Natural killer cell treated with Interleukin-12 subunit alpha and Interleukin-12 subunit beta and Interleukin-15 and Interleukin-18, amount 100 ng/mL, for 72 hours (primary cell): ENCODE measurements at places on chromosomes 3 and 15.

- DNase-seq, result no peak
These were observed 11.3 kb upstream of the TRANK1 start for GRCh38 chr3:36956155-36956554.

GRCh38 chr3:149634573-149634972 lies 23.3 kb downstream of the WWTR1 start:
- DNase-seq, result no peak

DNA sequence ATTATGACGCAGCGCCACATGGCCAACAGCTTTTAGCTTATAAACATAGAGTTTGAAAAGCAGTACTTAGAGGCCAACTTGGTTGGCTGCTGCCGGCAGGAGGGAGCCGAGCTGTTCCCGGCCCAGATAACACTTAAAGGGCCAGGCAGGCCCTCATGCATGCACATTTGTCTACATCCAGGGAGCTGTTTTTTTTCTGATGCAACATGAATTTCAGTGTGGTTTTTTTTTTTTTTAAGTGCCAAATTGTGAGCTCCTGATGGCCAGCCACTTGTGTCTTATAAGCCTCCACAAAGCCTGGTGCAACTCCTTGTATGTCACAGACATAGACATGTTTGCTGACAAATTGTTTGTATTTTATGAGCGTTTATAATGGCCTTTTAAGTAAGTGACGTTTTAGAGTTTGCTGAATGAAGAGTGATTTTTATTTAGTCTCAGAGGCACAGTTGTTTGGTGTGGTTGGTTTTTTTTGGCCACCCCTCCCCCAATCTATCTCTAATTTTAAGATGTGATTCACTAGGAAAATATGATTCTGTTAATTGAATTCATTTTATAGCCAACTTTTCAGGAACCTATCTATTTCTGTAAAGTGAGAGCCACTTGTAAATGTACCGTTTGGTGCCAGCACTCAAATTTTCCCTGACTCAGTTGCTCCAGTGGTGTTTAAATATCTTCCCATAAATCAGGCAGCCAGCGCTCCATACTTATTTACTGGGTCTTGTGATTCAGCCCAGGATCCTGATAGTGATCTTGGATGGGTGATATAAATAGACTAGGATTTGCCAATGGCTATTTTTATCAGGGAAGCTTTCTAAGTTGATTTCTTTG lies 134.3 kb downstream of the VGLL4 start:
- no peak for DNase-seq

- DNase-seq, result no peak
These were observed 360.5 kb upstream of the ALCAM start for GRCh38 chr3:105006164-105006563.

GRCh38 chr15:29698030-29698701 lies 124.1 kb downstream of the TJP1 start:
- no peak for DNase-seq

DNA sequence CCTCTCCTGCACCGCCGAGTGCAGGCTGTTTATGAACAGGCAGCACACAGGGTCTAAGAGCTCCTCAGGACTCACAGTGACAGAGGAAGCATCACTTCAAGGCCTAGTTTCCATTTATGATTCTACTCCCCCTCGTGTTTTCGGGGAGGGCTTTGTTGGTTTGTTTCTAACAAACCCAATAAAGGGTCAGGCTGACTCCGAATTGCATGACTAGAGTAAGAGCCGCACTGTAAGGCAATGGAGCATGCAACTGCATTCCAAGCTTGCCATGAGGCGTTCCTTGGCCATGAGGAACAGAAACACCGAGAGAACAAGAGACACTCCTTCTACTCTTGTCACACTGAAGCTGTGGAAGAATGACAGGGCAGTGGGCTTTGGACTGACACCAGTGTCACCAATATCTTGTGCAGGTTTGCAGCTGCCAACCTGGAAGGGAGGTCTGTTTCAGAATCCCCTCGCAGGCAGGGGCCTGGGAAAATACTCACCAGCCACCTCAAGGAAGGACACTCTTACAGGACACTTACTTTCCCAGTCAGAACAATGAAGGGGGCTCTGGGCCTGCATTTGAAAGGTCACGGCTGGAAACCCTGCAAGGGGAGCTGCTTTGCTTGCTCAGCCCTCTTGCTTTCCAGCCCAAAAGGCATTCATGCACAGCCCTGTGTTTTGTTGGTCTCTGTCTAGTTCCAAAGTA lies 96.8 kb downstream of the ADAMTS17 start:
- no peak for DNase-seq

GRCh38 chr3:112351036-112351435 lies 18.1 kb downstream of the CD200 start:
- no peak for DNase-seq

- DNase-seq, result no peak
These were observed 340.8 kb upstream of the DCBLD2 start for GRCh38 chr3:99242271-99242670.
